SK-MEL-5 (cell line): ENCODE measurements at places on chromosomes 6 and 20.

- no peak for DNase-seq
Observed at GRCh38 chr6:19547507-19547906, 289.7 kb upstream of the ID4 start.

- DNase-seq = no peak
Observed at GRCh38 chr6:131652472-131652871, 15.4 kb downstream of the ENPP3 start.

GRCh38 chr20:64157878-64158277 is 6.4 kb upstream of the MYT1 start:
- DNase-seq = no peak

GRCh38 chr6:73565767-73566485 is 45.1 kb upstream of the EEF1A1 start:
- DNase-seq = peak; percentile 35

DNA sequence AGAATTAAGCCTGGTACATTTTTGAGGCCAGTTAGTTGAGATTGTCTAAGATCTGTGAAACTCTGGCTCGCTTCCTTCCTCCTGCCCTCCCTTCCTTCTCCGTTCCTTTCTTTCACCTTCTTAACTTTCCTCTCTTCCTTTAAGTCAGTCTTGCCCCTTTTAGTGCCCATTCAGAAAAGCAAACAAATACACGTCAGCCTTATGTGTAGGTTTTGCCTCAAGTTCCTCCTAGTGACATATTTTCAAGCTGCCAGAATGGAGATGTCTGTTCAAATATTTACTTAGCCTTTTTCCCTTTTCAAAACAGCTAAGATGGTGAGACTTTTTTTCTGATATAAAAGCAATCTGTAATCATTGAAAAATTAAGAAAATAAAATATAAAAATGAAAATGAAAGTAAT is 178.4 kb downstream of the FARS2 start:
- DNase-seq = no peak
